Stimulated activated CD4-positive, alpha-beta T cell treated with anti-CD3 and anti-CD28 coated beads, TNF-alpha, amount 100 ng/mL, for 1 hour (primary cell): ENCODE measurements at places on chromosomes 4 and X.

- no peak for DNase-seq
Measured at GRCh38 chrX:31237189-31237588, 165.3 kb upstream of the FTHL17 start.

DNA sequence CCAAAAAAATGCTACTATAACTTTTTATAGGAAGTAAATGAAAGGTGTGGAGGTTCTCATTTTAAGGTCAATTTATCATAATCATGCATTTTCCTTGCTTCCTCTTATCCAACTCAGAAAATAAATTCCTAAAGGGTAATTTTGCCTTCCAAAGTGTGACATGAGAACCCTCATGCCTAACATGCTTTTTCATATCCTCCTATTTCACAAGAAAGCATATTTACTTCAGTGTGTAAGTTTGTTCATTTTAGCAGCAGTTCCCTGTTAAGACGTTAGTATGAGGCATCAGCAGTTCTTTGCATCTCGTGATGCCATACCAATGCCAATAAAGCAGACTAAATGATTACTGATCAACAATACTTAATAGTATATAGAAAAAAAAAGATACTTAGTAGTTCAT, 18.4 kb downstream of the WDFY3 start:
- DNase-seq: no peak

DNA sequence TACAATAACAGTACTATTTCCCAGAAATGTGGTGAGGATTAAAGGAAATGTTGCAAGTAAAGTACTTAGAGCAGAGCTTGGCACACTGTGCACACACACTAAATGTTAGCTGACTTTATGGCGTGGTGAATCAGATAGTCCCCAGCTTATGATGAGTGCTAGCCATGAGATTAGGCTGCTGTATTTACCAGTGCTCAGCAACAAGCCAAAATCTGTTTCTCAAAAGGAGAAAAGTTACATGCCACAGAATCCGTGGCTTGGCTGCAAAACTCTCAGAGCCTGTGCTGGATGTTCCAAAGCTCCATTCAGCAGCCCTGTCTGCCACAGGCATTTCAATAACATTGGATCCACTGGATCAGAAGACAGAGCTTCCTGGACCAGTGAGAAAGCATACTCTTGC, 12.8 kb upstream of the STBD1 start:
- DNase-seq: no peak

- DNase-seq: no peak
Measured at GRCh38 chr4:10172278-10172921, 55.8 kb upstream of the WDR1 start.
